Kidney (tissue), 22 donors: ENCODE measurements at places on chromosomes 4 and X.

DNA sequence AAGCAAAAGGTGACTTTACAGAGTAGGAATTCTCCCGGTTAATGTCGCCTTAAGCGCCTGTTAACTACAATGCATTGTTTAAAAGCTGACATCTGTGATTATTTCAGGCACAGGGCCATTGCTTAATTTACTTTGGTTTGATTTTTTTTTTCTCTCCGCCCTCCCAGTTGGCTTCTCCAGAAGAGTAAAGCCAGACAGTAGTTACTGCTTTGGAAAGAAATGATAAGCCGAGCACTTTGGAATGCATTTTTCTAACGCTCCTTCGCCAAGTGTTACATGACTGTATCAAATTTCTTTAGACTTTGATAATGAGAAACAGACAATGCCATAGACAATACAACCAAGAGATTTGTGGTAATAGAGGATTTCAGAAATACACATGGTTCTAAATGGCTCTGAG lies 383.0 kb upstream of the TENM3 start:
- no peak for DNase-seq

DNA sequence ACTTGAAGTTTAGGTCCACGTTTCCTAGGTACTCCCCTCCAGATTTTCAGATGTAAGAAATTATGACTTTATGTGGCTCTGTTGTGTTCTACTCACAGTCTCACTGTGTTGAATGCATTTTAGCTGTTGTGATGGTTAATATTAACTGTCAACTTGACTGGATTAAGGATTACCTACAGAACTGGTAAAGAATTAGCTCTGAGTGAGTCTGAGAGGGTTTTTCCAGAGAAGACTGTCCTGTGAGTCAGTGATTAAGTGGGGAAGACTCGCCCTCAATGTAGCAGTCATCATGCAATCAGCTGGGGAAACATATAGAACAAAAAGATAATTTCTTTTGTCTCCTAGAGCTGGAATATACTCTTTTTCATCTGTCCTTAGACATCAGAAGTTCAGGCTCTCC lies 493.4 kb downstream of the ACTRT1 start:
- no peak for DNase-seq

DNA sequence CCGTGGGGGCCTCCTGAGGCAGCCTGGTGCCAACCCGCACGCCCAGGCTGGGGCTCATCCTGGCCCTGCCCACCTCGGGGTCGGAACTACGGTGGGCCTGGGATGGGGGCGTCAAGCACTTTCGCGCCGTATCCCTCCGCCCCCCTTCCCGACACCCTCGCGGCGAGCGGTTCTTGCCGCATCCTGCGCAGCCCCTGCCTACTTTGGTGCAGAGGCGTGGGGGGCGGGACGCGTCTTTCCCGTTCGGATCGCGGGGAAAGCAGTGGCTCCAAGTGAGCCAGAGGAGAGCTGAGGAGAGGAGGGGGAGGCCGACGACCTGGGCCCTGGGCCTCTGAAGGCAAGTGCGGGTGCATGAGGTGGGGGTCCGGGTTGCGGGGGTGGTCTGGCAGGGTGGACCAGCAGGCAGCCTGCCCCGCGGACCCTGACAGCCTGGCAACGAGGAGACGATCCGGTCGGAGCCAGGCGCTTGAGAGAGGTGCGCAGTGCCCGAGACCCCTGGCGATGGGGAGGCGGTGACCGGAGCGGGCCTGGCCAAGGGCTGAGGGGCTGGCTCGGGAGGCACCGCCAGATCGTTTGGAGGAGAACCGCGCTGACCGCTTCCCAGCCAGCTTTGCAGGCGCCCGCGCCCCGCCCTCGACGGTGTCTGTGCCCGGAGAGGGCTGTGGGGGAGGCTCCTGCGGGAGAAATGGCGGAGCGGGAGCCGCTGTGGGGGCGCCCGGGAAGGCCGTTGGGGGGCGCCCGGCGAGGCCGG lies at the start of gene GPRASP2:
TSS of gene GPRASP2 (plus strand) at position 233 of the 751 bp plus-strand sequence. CDS start 2,422 bp downstream, outside the sequence.
- DNase-seq: peak; percentile 83

GRCh38 chr4:92952426-92952825 lies 648.7 kb downstream of the GRID2 start:
- no peak for DNase-seq

- peak; percentile 72 for DNase-seq
These were observed 5.9 kb upstream of the GRPEL1 start for GRCh38 chr4:7073526-7074390.

- no peak for DNase-seq
These were observed 36.5 kb downstream of the EFNB1 start for GRCh38 chrX:68865300-68865699.
